Astrocyte (in vitro differentiated cells and primary cell): ENCODE measurements at places on chromosomes 6 and 20. TPM values are rescaled to one million over a fixed set of nuclear protein-coding genes. Genes with fewer than 3 reads are reported as not detected.

DNA sequence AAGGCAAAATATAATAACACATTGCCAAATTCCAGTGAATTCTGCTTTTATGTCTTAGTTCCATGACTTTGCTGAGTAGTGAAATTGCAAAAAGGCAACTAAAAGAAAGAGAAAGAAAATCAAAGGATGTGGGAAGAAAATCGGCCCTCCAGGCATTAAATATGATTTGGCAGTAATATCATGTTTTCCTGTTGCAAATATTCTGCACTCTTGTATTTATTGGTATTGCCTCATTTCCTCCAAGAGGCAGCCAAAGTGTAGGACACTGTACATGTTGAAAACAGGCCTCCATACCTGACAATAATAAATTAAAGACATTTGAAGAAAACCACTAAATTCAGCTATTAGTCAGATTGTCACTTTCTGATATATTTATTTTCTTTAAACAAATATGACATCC is 460.0 kb upstream of the NOX3 start:
- H3K4me3 ChIP-seq = no peak overlapping the region
- H3K4me1 ChIP-seq = no peaks in the 10 kb centered on the region
- no peaks in the 10 kb centered on the region for H3K27me3 ChIP-seq
- DNase-seq = no peak

DNA sequence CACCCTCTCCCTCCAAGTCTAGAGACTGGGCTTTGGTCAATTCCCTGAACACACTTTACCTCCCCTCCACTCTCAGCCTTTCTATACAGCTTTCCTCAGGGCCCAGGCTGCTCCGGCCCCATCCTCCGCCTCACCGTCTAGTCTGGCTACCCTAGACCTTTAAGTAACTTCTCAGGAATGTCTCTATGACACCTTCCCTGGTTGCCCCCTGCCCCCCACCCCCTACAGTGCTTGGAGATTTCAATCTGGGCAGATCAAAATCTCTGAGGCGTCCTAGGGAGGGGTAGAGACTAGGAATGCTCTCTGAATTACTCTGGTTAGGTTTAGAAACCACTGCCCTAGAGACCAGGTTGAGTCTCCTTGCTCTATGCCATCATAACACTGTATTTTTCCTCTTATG is 6.1 kb downstream of the UBE2J1 start:
- no peak overlapping the region for H3K4me3 ChIP-seq
- H3K36me3 ChIP-seq = peaks cover 8% of the 10 kb centered on the region
- DNase-seq = no peak

GRCh38 chr6:52407467-52407866 is 12.7 kb upstream of the EFHC1 start:
- no peak overlapping the region for H3K4me3 ChIP-seq
- H3K27me3 ChIP-seq = no peaks in the 10 kb centered on the region
- H3K27ac ChIP-seq = no peak overlapping the region
- no peaks in the 10 kb centered on the region for H3K36me3 ChIP-seq
- peak; percentile 42 for DNase-seq
- no peaks in the 10 kb centered on the region for H3K4me1 ChIP-seq

GRCh38 chr20:61556111-61556510 is 304.1 kb downstream of the CDH4 start:
- H3K4me3 ChIP-seq = no peak overlapping the region
- no peaks in the 10 kb centered on the region for H3K36me3 ChIP-seq
- H3K27ac ChIP-seq = peak overlapping the region; percentile 73
- peaks cover 27% of the 10 kb centered on the region for H3K4me1 ChIP-seq
- peak; percentile 91 for DNase-seq

CLPSL2 gene
- not detected in 2 replicates for total RNA-seq

DNA sequence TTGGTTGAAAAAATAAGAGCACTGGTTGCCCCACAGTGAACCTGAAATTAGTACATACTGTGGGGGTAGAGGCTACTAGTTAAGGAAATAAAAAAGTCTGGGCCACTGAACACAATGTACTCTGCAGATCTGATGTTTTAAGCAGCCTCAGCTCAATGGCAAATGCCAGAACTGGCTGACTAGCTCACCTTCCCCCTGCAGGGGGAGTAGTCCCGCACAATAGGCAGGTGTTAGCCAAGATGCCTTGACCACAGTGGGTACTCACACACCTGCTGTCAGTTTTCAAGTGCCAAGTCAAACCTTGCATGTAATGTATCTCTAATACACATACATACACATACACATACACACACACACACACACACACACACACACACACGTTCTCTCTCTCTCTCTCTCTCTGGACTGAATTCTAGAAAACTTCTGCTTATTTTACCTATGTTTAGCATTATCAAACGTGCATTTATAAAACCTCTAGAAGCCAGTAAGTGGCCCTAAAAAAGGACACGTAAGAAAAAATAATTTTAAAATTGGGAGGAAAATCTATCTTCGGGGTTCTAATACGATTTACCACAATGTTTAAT is 36.1 kb downstream of the GMDS start:
- H3K36me3 ChIP-seq = no peaks in the 10 kb centered on the region
- DNase-seq = no peak

GRCh38 chr6:137240168-137240567 is 21.0 kb upstream of the IFNGR1 start:
- no peak overlapping the region for H3K4me3 ChIP-seq
- no peaks in the 10 kb centered on the region for H3K27me3 ChIP-seq
- no peaks in the 10 kb centered on the region for H3K36me3 ChIP-seq
- peak; percentile 56 for DNase-seq
- peaks cover 24% of the 10 kb centered on the region for H3K4me1 ChIP-seq

DNA sequence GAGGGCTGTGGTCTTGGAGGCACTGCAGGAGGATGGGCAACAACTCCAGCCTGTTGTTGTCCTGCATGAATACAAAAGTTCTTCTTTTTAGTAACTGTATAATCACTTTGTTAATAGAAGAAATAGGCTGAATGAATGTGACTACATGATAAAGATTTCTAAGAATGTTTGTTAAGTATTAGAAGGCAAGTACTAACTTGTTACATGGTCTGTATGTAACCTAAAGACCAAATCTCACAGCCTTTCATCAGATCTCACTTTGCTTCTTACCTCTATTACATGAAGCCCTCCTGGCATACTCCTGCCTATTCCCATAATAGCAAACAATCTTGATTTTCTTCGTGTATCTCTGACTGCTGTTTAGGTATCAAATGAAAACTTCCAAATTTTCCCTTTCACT is 73.4 kb downstream of the REPS1 start:
- H3K4me3 ChIP-seq = no peak overlapping the region
- peaks cover 36% of the 10 kb centered on the region for H3K36me3 ChIP-seq
- no peaks in the 10 kb centered on the region for H3K27me3 ChIP-seq
- no peak overlapping the region for H3K27ac ChIP-seq

STX11 gene
- total RNA-seq = 1.9 and 2.0 TPM in 2 replicates

- H3K36me3 ChIP-seq = no peaks in the 10 kb centered on the region
- H3K4me3 ChIP-seq = no peak overlapping the region
- H3K27ac ChIP-seq = no peak overlapping the region
- no peak for DNase-seq
These were observed 108.8 kb downstream of the SMLR1 start for GRCh38 chr6:130935978-130936377.

DNA sequence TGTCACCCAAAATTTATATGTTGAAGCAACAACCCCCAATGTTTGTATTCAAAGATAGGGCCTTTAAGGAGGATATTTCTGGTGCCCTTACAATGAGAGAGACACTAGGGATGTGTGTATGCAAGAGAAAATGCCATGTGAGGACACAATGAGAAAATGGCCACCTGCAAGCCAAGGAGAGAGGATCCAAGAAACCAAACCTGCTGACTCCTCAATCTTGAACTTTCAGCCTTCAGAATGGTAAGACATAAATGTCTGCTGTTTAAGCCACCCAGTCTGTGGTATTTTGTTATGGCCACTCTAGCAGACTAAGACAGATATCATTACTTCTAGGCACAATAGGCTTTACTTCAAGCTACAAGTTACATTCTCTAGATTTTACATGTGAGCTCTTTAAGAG is 1145.1 kb upstream of the MAP3K7 start:
- H3K27ac ChIP-seq = no peak overlapping the region
- no peak for DNase-seq
- H3K36me3 ChIP-seq = no peaks in the 10 kb centered on the region
- no peak overlapping the region for H3K4me3 ChIP-seq

DNA sequence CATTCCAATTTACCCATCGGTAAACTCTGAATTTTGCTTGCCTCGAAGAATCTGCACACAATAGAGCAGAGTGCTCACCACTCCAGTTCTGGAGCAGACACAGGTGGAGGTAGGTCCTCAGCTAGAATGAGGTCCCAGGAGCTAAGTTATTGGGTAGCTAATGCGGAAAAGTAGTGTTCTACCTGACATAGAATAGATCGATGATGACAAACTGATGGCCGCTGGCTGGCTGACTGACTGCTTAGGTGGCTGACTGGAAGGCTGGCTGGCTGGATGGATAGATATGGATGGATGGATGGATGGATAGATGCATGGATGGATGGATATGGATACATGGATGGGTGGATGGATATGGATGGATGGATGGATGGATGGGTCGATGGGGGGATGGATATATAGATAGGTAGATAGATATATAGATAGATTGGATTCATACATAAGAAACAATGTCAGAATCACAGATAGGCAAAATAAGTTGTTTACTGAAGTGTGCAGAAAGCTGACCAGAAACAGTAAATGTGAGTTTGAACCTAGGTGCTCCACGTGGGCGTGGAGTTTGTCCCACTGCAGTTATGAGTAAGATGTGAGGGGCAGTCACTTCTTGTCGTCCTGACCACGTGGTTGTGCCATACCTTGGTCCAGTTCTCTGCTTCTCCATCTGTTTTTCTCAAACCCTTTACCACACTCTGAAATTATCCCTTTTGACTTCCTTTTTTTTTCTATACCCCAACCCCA is 62.1 kb downstream of the TBXT start:
- no peak overlapping the region for H3K4me3 ChIP-seq
- no peaks in the 10 kb centered on the region for H3K4me1 ChIP-seq
- H3K27ac ChIP-seq = no peak overlapping the region
- DNase-seq = no peak
- H3K27me3 ChIP-seq = peaks cover 5% of the 10 kb centered on the region
- H3K36me3 ChIP-seq = no peaks in the 10 kb centered on the region

- H3K4me3 ChIP-seq = no peak overlapping the region
- H3K36me3 ChIP-seq = no peaks in the 10 kb centered on the region
- no peaks in the 10 kb centered on the region for H3K27me3 ChIP-seq
- DNase-seq = no peak
These were observed 60.9 kb downstream of the PLCB4 start for GRCh38 chr20:9129756-9130155.

- no peaks in the 10 kb centered on the region for H3K36me3 ChIP-seq
- H3K27me3 ChIP-seq = no peaks in the 10 kb centered on the region
- H3K4me1 ChIP-seq = no peaks in the 10 kb centered on the region
- H3K27ac ChIP-seq = no peak overlapping the region
- H3K4me3 ChIP-seq = no peak overlapping the region
These were observed 139.5 kb downstream of the GJA10 start for GRCh38 chr6:90033746-90034271.

- H3K4me3 ChIP-seq = no peak within 1 kb of the TSS
- H3K27ac ChIP-seq = no peak within 1 kb of the TSS
- H3K36me3 ChIP-seq = no peaks in the 10 kb centered on the region
- H3K4me1 ChIP-seq = no peaks in the 10 kb centered on the region
- peaks cover 2% of the 10 kb centered on the region for H3K27me3 ChIP-seq
These were observed at the start of gene ZNF831 for GRCh38 chr20:59163631-59164530. Gene ZNF831, plus strand, starts transcription at chr20:59163821. Its CDS starts 27,199 bp downstream, at chr20:59191020.

RPP40 gene
- 11.6 and 16.6 TPM in 2 replicates for total RNA-seq

- H3K27ac ChIP-seq = no peak overlapping the region
- H3K27me3 ChIP-seq = no peaks in the 10 kb centered on the region
- H3K4me1 ChIP-seq = no peaks in the 10 kb centered on the region
- no peak for DNase-seq
These were observed 335.3 kb upstream of the NT5E start for GRCh38 chr6:85114581-85114935.

DNA sequence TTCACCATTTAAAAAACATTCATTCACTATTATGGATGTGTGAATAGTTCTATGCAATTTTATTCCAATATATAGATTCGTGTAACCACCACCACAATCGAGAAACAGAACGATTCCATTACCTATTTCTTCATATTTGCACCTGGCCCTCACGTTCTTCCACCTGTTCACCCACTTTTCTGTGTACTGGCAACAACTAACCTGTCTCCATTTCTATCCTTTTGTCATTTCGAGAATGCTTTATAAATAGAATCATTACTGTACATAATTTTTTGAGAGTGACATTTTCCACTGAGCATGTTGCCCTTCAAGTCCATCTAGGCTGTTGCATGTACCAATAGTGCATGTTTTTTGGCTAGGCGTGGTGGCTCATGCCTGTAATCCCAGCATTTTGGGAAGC is 23.2 kb upstream of the STX11 start:
- H3K36me3 ChIP-seq = no peaks in the 10 kb centered on the region
- H3K27me3 ChIP-seq = no peaks in the 10 kb centered on the region

GSTA2 gene
- not detected in 2 replicates for total RNA-seq

DNA sequence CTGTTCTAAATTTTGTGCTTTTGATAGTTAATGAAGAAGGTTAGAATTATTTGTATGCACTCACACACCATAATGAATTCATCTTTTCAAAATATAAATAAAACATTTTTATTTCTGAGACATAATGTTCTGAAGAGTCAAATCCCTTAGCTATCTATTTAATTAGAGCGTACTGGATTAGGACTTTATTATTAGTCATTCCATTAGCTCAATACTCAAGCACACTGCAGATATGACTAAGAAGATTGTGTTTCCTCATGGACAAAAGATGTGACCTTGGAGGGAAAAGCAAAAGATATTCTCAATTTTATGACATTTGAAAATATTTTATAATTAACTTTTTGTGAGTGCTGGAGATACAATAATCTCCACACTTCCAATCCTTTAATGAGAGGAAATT is 666.4 kb downstream of the CD109 start:
- no peak for DNase-seq
- H3K27me3 ChIP-seq = no peaks in the 10 kb centered on the region
- H3K36me3 ChIP-seq = no peaks in the 10 kb centered on the region
- no peak overlapping the region for H3K4me3 ChIP-seq

ADGRF1 gene
- 0.05 and 0.25 TPM in 2 replicates for total RNA-seq

DNA sequence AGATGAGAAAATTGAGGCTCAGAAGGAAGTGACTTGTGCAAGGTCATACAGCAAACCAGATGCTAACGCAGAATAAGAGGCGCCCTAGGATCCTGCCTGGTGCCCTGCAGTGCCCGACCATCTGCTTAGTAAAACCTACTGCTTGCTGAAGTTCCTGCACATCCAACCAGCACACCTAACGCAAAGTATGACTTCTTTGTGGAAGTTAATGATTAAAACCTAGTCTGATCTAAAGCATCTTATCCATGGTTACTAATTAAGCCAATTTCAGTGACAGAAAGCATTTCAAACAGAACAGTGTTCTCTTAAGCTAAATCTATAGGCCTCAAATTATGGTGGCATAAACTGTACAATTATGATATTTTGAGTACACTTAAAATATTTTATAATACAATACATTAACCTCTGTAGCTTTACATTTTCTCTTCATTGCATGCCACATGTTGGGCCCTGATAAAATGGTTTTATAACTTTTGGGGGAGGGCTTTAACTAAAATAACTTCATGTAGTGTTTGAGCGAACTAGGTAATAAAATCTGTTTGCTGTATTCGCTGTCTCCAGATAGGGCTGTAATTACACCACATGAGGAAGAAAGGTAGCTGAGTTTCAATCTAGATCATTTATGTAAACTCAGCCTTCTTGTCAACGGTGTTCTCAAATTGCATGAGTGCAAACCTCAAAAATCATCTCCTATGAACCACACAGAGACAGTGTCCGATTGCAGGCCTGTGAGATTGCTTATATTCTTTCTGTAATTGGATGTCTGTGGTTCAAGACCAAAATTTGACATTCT is 37.5 kb upstream of the BEND3 start:
- H3K36me3 ChIP-seq = no peaks in the 10 kb centered on the region
- no peak overlapping the region for H3K27ac ChIP-seq
- H3K4me3 ChIP-seq = no peak overlapping the region
- H3K27me3 ChIP-seq = no peaks in the 10 kb centered on the region
- DNase-seq = peak; percentile 18
